Stimulated activated CD4-positive, alpha-beta T cell treated with anti-CD3 and anti-CD28 coated beads, Interleukin-15, amount 100 ng/mL, for 1 hour (primary cell): ENCODE measurements at places on chromosomes 13 and 19.

DNA sequence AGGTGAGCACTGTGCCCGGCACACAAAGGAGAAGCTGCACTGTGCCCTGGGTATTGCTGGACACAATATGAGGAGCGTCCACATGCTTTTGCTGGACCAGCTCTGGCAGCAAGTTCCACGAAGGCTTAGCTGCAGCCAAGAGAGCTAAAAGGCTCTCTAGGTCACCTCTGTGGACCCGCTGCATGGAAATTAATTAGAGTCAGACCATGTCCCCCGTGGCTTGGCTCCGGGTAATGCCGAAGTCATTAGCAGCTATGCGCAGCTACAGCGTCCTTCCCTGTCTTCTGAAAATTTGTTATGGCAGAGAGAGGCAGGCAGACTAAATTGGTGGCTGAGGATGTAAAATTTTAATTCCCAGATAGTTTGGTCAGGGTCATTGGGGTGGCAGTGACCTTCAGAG is 271.5 kb downstream of the SLC7A1 start:
- DNase-seq, result no peak

DNA sequence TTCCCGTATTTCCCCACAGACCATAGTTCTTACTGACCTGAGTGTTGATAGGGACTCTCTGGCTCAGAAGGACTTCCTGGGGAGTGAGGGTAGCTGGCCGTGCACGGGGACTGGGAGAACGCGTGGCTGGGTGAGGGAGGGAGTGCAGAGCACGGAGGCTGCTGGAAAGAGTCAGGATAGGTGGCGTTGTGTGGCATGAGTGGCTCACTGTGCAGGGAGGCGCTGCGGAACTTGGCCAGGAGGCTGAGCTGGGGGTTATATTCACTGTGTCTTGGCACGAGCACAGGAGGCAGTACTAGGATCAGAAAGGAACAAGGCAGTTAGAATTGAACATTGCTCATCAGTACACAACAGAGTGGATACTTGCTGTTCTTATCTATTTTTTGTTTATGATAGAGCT is 47.4 kb downstream of the SMAD9 start:
- no peak for DNase-seq

DNA sequence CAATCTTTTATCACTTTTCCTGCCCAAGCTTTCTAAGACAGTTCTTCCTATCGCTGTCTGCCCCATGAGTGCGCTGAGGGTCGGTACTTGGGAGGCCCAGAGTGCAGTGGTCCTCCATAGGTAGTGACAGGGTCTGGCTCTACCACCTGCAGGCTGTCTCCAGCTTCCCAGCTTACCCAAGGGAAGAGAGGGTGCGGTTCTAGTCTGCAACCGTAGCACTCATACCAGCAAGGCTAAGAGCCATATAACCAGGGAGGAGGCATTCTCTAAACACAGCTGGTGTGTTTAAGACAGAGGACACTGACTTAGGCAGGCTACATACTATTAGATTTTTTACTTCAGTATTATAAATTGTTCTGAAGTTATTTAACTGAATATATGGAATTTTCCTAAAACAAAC is 8.2 kb downstream of the PROZ start:
- no peak for DNase-seq

GRCh38 chr13:41720839-41721561 is 239.9 kb downstream of the VWA8 start:
- no peak for DNase-seq

- DNase-seq, result no peak
Observed at GRCh38 chr19:28443361-28443760, 769.6 kb downstream of the UQCRFS1 start.

GRCh38 chr19:43425567-43426392 is 11.1 kb downstream of the TEX101 start:
- DNase-seq, result no peak

GRCh38 chr13:69264362-69265334 is 843.0 kb upstream of the ATXN8OS start:
- no peak for DNase-seq

DNA sequence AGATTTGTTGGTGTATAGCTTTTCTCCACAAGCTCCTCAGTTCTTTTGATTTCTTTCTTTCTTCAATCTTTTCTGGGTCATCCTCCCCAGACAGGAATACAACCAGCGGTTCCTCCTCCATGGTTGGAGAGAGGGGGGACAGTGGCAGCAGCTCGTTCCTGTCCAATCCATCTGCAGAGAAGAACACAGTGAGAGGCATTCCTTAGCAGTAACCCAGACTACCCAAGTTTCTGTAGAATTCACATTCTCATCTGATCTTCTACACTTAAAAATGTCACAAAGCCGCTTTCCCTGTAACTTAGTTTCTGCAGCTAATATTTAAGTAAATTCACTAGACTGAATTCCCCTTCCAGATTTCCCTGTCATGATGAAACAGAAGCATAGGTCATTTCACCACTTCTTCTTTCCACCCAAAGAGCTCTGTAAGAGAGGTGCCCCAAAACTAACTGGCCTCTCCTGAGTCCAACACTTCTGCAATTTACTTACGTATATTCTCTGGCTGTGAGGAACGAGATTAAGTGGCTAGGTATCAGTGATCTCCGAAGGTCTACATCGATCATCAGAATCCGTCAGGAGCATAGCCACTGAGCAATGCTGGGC is 171.9 kb downstream of the TBC1D4 start:
- DNase-seq, result no peak
